ENCODE measurements at places on chromosomes 12 and 14. TPM values are rescaled to one million over a fixed set of nuclear protein-coding genes. Genes with fewer than 3 reads are reported as not detected.

KRT79 gene
- 0.09 TPM for polyA plus RNA-seq

GALNT16 gene
- not detected for polyA plus RNA-seq

- H3K4me3 ChIP-seq, result no peak overlapping the region
- no peaks in the 10 kb centered on the region for H3K27me3 ChIP-seq
- H3K27ac ChIP-seq, result no peak overlapping the region
Measured at GRCh38 chr12:20501958-20502357, 133.6 kb downstream of the PDE3A start.

GRCh38 chr12:47941871-47942613 is 21.4 kb upstream of the TMEM106C start:
- H3K27ac ChIP-seq, result no peak overlapping the region
- DNase-seq, result no peak
- peaks cover 30% of the 10 kb centered on the region for H3K4me1 ChIP-seq
- H3K27me3 ChIP-seq, result no peaks in the 10 kb centered on the region

GRCh38 chr12:67618303-67618702 is 30.2 kb upstream of the DYRK2 start:
- H3K4me1 ChIP-seq, result no peaks in the 10 kb centered on the region
- no peak overlapping the region for H3K4me3 ChIP-seq
- no peak for DNase-seq
- no peak overlapping the region for H3K27ac ChIP-seq
- no peaks in the 10 kb centered on the region for H3K27me3 ChIP-seq
- no peaks in the 10 kb centered on the region for H3K36me3 ChIP-seq

- H3K4me3 ChIP-seq, result no peak overlapping the region
- H3K36me3 ChIP-seq, result no peaks in the 10 kb centered on the region
- no peaks in the 10 kb centered on the region for H3K27me3 ChIP-seq
- no peak for DNase-seq
- no peak overlapping the region for H3K27ac ChIP-seq
- H3K4me1 ChIP-seq, result peaks cover 19% of the 10 kb centered on the region
Measured at GRCh38 chr12:15800278-15800677, 11.1 kb upstream of the EPS8 start.

Measured in keratinocyte (primary cell).